ENCODE measurements at places on chromosomes 12 and 14.

DNA sequence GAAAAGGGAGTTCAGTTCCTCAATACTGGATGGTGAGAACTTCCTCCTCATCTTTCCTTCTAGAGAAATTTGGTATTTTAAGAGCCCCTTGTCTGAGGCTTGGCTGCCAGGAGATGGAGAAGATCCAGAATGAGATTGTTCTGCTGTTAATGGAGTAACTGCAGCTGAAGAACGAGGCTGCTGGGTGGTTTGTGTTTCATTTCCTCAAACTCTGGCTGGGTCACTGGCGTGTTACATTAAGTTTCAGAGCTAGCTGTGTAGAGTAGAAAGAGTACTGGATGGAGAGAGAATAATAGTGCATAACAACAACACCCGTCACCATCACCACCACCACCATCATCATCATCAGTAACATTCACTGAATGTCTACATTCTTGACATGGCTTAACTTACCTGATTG, 325.0 kb upstream of the TBX3 start:
- no peak for DNase-seq

DNA sequence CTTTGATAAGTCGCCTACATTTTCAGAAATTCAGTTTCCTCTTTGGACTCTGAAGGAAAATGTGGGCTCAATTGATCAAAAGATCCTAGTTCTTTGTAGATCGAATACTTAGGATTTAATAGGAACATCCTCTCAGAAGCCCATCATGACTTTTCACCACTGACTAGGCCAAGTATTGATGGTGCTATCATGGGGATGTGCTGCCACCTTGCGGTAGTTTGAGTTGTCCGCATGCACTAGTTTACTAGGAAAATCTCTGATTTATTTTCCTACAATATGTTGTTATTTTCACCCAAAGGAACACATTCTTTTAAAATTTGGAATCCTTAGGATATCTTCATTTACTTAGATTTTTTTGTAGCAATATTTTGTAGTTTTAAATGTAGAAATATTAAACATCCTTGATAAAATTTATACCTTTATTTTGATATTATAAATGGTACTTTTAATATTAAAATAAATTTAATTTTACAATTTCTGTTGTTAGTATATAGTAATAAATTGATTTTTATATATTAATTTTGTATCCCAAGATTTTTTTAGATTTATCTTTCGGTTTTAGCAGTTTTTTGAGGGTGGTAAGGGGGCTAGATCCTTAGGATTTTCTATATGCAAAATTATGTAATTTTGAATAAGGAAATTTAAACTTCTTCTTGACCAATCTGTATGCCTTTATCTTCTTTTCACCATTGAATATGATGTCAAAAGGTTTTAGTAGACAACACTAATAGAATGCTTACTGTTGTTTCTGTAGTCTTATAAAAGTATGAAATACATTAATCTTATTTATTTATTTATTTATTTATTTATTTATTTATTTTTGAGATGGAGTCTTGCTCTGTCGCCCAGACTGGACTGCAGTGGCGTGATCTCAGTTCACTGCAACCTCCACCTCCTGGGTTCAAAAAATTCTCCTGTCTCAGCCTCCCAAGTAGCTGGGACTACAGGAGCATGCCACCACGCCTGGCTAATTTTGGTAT, 52.9 kb upstream of the OR9K2 start:
- DNase-seq: peak; percentile 54

- no peak for DNase-seq
These were observed 3.0 kb upstream of the PIGH start for GRCh38 chr14:67602995-67603545.

- no peak for DNase-seq
These were observed 182.1 kb downstream of the NELL2 start for GRCh38 chr12:44694017-44694416.

GRCh38 chr12:104903648-104904423, 54.3 kb downstream of the SLC41A2 start:
- no peak for DNase-seq

DNA sequence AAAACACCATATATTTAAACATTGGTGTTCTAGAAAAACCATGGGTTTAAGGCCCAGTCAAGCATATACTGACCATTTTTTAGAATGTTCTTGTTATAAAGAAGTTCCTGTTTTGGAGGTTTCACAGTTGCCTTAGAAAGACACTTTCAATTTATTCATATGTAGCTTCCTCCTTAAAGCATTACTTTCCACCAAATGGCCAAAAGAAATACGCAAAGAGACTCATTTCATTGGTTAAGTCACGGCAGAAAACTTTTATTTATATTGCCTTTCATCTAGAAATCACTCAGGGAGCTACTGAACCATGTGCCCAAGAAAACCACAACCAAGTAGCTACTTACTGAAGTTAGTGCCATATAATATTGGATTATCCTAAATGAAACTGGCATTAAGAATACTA, 40.0 kb downstream of the MYBPC1 start:
- DNase-seq: no peak

- no peak for DNase-seq
These were observed 7.4 kb downstream of the PRIMA1 start for GRCh38 chr14:93780813-93781400.

DNA sequence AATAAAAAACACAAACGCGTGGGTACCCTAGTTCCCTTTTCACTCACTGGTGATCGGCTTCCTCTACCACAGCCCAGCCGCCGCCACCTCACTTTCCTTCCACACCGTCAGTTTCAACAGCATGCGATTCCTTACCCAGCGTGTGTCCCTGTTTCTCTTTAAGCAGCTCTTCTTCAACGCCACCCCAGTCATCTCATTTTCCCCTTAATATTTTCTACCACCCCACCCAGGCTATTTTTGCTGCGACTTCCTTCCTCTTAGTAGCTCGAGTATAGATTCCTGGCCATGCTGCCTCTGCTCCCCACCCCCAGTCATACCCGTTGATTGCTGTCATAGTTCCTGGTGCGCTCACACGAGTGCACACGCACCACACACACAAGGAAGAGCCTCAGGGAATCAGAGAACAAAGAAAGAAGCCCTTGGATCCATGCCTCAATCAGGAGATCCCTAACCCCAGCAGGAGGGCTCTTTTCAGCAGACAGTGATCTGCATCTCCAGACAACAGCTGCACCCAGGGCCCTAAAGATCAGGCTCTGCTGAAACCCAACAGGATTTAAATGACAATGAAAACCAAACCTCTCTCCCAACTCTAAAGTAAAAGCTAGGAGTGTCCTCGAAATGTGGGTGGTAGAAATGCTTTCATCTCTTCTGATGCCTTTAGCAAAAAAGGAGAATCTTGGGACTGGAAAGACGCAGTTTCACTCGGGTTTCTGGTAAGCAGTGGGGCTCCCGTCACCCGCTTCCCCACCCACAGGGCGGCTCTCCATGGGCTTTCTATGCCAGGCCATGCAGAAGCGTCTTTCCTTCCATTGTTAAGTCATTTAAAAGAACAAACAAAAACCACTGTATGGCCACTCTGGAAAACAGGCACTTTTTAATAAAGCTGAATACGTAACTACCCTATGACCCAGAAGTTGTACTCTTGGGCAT, 23.8 kb downstream of the VPS37B start:
- DNase-seq: no peak

- no peak for DNase-seq
These were observed 98.9 kb downstream of the ACSS3 start for GRCh38 chr12:81176796-81177195.

DNA sequence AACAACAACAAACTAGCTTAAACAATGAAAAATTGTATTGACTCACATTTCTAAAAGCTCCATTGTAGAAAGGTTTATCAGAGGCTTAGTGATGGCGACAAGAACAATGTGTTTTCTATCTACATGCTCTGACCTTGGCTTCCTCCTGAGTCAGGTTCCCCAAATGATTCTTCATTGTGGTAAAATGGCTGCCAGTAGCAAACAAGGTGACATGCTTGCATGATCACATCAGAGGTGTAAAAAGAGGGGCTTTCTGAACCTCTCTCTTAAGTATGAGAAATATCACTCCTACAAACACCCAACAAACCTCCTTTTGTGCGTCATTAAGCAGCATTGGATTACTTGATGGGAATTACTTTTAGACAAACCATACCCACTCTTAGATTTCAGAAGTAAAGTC, 252.4 kb upstream of the SYT1 start:
- DNase-seq: no peak

- no peak for DNase-seq
These were observed 131.4 kb upstream of the CNTN1 start for GRCh38 chr12:40560848-40561247.

All from substantia nigra (tissue), 51 donors.